ENCODE measurements at places on chromosomes 4 and X. TPM values are rescaled to one million over a fixed set of nuclear protein-coding genes. Genes with fewer than 3 reads are reported as not detected.

GRCh38 chr4:10492464-10492863, 35.2 kb upstream of the ZNF518B start:
- DNase-seq = no peak

DNA sequence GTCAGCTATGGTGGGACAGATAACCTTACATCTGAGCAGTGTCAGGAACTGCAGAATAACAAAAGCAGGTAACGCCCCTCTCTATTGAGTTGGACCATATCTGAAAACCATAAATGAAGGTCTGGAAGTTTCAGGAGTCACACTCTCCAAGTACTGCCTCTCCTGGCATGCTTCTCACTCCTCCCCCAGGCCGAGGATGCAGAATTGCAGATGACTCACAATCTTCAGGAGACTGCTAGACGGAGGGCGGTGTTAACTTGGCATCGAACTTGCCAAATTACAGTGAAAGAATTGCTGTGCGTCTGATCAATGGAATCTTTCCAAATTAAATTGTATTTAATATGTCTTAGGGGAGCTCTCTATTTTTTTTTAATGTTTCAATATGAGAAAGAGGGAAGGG, 67.1 kb upstream of the TRIM2 start:
- no peak for DNase-seq

DNA sequence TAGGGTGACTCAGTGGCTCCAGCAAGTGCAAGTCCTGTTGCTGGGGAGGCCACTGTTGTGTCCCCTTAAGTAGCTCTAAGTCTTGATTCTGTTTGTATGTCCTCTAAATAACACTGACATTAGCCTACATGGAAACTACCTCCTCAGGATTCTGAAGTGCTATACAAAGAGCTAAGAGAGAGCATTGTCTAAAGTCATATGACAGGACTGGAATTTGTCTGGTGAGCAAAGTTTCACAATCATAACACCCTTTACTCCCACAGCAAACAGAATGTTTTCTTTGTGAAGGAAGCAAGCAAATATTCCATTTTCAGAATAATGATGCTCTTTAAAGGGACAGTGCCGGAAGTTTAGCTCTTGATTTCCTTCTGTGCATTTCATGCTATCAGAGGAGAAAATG, 23.4 kb upstream of the CT47A1 start:
- DNase-seq = no peak

DNA sequence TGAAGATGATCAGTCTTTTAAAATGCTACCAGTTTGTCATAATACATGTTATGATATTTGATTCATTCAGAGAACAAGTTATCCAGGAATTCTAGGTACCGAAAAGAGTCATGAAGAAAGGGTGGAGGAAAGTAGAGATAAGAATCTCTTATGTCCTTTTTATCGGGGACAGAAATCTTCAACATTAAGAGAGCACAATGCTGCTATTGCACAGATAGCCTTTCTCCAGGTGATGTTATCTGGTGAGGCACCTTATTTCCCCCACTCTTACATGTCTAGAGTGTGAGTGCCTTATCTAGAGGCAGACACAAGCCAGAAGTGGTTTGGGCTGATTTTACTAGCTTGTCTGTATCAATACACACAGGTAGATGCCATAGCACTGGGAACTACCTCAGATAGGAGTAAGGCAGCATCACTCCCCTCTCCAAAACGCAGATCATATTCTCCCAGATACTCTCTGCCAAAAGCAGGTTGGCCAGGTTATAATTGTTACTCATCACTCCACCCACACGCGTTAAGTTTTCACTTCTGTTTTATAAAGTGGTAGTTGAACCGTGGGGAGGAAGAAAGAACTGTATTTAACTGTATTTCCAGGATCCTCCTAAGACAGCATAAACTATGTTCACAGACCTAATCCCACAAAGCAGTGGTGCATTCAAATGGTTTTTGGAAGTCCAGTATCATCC, 38.4 kb downstream of the AREG start:
- DNase-seq = no peak

GRCh38 chr4:11475871-11476270, 47.2 kb upstream of the HS3ST1 start:
- DNase-seq = no peak

Gene CFAP99
- 1.2 TPM for total RNA-seq

DNA sequence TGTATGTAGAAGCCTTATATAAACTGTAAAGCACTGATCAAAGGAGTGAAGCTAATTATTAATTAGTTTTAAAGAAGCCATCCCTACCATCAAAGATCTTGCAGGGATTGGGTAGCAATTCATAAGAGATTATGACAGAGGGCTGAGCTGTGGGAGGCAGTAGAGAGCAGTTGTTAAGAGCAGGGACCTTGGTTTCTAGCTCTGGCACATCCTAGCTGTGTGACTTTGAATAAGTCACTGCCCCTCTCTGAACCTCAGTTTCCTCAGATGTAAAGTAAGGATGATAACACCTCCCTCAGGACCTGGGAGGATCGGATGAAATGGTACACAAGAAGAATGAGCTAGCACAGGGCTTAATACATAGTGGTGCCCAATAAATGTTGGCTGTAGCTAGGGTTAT, 45.4 kb downstream of the APLN start:
- no peak for DNase-seq

- no peak for DNase-seq
Observed at GRCh38 chr4:71827826-71828225, 43.9 kb upstream of the GC start.

Gene RAB9B
- 0.82 TPM for total RNA-seq

DNA sequence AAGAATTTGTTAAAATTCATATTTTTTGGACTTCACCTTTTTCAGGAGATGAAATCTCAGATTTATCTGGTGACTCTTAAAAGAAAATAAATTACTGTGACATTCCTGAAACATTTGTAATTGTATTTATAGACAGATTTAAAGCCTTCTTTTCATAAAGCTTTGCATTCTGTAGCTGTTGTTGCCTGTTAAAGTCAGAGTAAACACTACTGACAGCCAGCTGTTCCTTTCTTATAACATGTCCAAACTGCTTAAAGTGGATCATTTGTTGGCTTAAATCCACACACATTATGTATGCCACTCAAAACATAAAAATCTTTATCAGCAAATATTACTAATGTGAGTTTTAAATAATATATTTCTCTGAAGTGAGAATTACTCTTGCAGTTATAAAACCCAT, 157.5 kb downstream of the TECRL start:
- no peak for DNase-seq

- no peak for DNase-seq
Observed at GRCh38 chrX:121298499-121298898, 251.1 kb downstream of the GLUD2 start.

DNA sequence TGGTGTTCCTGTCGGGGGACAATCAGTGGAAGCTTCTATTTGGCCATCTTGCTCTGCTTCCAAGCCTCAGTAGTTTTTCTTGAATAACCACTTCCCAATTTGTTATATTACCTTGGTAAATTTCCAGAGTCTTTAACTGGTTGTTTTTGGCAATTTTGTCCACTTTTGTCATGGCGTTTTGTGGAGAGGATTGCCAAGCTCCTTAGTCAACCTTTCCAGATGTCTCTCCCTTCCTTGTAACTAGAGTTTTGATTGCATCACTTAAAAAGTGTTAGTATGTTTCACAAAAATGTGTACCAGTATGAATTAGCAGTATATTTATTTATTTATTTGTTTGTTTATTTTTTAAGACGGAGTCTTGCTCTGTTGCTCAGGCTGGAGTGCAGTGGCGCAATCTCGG, 15.8 kb upstream of the UXT start:
- DNase-seq = no peak

GRCh38 chr4:80172203-80172602, 25.1 kb upstream of the PRDM8 start:
- peak; percentile 31 for DNase-seq

Gene FATE1
- not detected for total RNA-seq

Gene PROM1
- total RNA-seq = 52.0 TPM

Gene GALNTL6
- 0.12 TPM for total RNA-seq

Gene TAF7L
- not detected for total RNA-seq

DNA sequence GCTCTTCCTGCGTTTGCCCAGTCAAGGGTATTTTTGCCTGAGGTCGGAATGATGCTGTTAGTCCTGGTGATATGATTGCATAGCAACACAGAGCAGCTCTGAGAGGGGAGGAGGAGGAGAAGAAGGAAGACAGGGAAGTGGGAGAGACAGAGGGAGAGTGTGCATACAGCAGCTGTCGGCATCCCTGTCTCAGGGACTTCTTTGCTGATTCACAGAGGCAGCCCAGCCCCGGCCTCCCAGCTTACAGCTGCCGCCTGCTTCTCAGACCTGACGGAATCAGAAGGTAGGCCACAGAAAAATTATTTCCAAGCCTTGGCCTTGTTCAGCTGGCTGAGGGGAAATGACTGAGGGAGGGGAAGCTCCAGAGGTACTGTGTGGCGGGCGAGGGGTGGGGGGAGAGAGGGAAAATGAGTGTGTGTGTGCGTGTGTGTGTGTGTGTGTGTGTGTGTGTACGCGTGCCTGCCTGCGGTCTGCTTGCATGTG, 319 bp downstream of the DRP2 start:
- DNase-seq = no peak

DNA sequence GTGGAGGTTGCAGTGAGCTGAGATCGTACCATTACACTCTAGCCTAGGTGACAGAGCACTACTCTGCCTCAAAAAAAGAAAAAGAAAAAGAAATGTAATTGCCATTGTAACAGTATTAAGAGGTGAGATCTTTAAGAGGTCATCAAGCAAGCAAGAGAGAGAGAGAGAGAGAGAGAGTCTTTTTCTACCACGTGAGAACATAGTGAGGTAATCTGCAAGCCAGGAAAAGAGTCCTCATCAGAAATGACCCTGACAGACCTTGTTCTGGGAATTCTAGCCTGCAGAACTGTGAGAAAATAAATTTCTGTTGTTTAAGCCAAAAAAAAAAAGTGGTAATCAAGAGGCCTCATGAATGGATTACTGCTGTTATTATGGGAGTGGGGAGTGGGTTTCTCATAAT, 14.9 kb downstream of the GPKOW start:
- DNase-seq = no peak

- no peak for DNase-seq
Observed at GRCh38 chr4:149493492-149493891, 322.2 kb downstream of the IQCM start.

DNA sequence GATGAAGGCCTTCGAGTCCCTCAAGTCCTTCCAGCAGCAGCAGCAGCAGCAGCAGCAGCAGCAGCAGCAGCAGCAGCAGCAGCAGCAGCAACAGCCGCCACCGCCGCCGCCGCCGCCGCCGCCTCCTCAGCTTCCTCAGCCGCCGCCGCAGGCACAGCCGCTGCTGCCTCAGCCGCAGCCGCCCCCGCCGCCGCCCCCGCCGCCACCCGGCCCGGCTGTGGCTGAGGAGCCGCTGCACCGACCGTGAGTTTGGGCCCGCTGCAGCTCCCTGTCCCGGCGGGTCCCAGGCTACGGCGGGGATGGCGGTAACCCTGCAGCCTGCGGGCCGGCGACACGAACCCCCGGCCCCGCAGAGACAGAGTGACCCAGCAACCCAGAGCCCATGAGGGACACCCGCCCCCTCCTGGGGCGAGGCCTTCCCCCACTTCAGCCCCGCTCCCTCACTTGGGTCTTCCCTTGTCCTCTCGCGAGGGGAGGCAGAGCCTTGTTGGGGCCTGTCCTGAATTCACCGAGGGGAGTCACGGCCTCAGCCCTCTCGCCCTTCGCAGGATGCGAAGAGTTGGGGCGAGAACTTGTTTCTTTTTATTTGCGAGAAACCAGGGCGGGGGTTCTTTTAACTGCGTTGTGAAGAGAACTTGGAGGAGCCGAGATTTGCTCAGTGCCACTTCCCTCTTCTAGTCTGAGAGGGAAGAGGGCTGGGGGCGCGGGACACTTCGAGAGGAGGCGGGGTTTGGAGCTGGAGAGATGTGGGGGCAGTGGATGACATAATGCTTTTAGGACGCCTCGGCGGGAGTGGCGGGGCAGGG, 568 bp downstream of the HTT start:
- DNase-seq = peak; percentile 75

Gene MAGIX
- total RNA-seq = 9.5 TPM

Gene DMD
- total RNA-seq = 12.6 TPM

Gene TRIM75
- total RNA-seq = not detected

Gene SH3RF1
- total RNA-seq = 65.5 TPM

DNA sequence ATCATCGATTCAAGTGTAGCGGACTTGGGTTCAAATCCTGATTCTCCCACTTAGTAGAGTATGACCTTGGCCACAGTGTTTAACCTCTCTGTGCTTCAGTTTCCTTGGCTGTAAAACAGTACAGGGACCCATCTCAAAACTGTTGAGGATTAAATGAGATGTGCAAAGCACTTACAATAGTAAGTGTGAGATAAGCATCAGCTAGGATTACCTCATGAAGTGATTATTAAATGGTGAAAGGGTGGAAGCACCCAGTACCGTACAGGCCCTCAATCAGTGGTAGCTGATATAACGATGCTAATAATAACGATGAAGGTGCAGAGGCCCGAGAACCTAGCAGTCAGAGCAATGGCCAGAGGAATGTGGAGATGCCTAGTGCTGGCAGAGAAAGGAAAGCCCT, 45.1 kb downstream of the PRPS1 start:
- DNase-seq = no peak

- DNase-seq = no peak
Observed at GRCh38 chr4:55830048-55830447, 10.5 kb downstream of the EXOC1L start.

Gene CD38
- total RNA-seq = 1.8 TPM

Gene UCP1
- total RNA-seq = not detected

Gene CT47B1
- not detected for total RNA-seq

Gene ZNF827
- 21.9 TPM for total RNA-seq

DNA sequence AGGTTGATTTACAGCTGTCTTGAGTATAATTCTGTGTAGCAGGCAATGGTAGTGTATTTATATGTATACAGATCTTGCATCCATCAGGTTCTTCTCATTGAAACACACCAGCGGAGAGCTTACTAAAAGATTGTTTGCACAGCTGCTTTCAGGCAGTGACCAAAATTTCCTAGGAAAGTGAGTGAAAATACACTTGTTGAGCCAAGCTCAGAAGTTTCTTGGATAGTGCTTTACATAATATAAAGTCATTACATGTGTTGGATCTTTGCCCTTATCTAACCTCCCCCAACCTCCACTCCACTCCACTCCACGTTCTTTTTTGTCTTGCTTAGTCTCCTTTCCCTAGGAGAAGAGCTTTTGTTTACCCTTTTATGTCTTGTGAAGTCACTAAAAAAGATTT, 34.1 kb downstream of the CNKSR2 start:
- DNase-seq = no peak

DNA sequence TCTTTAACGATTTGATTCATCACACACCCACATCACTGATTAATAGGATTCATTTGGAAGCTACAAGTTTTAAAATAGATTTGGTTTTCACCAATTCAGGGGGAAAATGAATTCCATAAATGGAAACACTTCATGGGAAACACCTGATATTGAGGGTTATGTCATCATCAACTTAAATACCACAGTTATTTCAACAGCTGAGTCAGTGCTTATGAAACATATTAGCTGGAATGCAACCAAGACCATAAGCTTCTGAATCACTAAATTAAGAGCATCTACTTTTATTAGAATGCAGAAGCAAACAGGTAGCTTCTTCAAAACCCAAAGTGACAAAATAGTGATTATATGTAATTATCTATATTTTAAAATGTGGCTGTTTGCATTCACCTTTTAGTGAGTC, 207.8 kb upstream of the DCAF8L1 start:
- DNase-seq = no peak

Gene C4orf51
- total RNA-seq = not detected

GRCh38 chr4:24226023-24226422, 336.2 kb upstream of the PPARGC1A start:
- DNase-seq = no peak

Gene GATA1
- not detected for total RNA-seq

Gene XK
- 34.7 TPM for total RNA-seq

GRCh38 chr4:2949782-2950125, 13.5 kb downstream of the NOP14 start:
- DNase-seq = no peak

Gene IGFBP7
- total RNA-seq = 225 TPM

Gene RTL3
- total RNA-seq = 1.1 TPM
